Activated B cell treated with CpG ODN at 0.5 μM for 24 hours (primary cell): ENCODE measurements at places on chromosomes 7 and 10. TPM values are rescaled to one million over a fixed set of nuclear protein-coding genes. Genes with fewer than 3 reads are reported as not detected.

Gene OLAH
- total RNA-seq: not detected in 2 replicates

Gene ATXN7L1
- 14.4 and 18.6 TPM in 2 replicates for total RNA-seq

Gene SPDYE16
- 0.59 TPM in 1 of 2 replicates, not detected in the other for total RNA-seq

Gene LRRC27
- total RNA-seq: 9.1 and 15.2 TPM in 2 replicates

Gene FAM237B
- not detected in 2 replicates for total RNA-seq

Gene CYP2C9
- total RNA-seq: not detected in 2 replicates

Gene TIMM23
- total RNA-seq: 47.2 and 50.1 TPM in 2 replicates

Gene CTAGE4
- total RNA-seq: not detected in 2 replicates

Gene HACD1
- 1.8 and 2.6 TPM in 2 replicates for total RNA-seq
